ENCODE measurements at places on chromosomes 1 and 21. TPM values are rescaled to one million over a fixed set of nuclear protein-coding genes. Genes with fewer than 3 reads are reported as not detected.

TNFRSF8 gene
- 34.3 TPM for total RNA-seq

- no peak for DNase-seq
- no peaks in the 10 kb centered on the region for H3K4me1 ChIP-seq
- no peak overlapping the region for H3K27ac ChIP-seq
Measured at GRCh38 chr1:203408486-203409481, 57.9 kb upstream of the FMOD start.

- no peaks in the 10 kb centered on the region for H3K27me3 ChIP-seq
- H3K4me1 ChIP-seq, result no peaks in the 10 kb centered on the region
- H3K36me3 ChIP-seq, result peaks cover 55% of the 10 kb centered on the region
Measured at GRCh38 chr1:155392898-155393411, 72.3 kb downstream of the RUSC1 start.

GRCh38 chr1:2598329-2598931 is 11.9 kb downstream of the PRXL2B start:
- DNase-seq, result no peak
- no peak overlapping the region for H3K27ac ChIP-seq
- H3K36me3 ChIP-seq, result no peaks in the 10 kb centered on the region
- H3K4me1 ChIP-seq, result no peaks in the 10 kb centered on the region

DNA sequence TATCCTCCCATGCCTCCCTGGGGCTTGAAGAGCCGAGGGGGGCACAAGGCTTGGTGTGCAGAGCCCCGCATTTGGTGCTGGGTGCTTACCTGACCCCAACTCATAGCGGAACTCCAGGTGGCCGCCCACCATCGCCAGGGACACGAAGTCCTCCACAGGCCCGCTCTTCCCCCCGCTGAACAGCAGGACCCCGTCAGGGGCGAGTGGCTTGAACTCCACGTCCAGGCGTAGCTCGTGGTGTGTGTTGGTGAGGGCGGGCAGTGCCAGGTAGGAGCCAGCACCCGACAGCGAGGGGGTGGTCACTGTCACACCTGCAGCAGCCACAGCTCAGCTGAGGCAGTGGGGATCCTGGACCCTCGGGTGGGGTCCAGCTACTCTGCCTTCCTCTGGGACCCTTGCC is 17.2 kb downstream of the LDLRAD2 start:
- no peak overlapping the region for H3K4me3 ChIP-seq
- H3K27ac ChIP-seq, result no peak overlapping the region
- no peak for DNase-seq
- H3K27me3 ChIP-seq, result no peaks in the 10 kb centered on the region
- peaks cover 2% of the 10 kb centered on the region for H3K36me3 ChIP-seq

DNA sequence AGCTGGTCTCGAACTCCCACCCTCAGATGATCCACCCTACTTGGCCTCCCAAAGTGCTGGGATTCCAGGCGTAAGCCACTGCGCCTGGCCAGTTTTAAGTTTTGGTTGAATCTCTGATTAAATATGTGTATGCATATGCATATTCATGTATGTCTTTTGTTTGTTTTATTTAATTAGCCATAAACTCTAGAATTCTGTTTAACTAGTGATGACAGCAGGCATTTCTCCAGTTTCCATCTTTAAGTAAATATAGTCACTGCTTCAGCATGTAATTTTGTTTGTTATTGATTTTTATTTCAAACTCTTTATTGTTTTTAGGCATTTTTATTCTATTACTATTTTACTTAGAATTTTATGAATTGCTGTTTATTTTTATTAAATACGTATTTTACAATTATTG is 58.0 kb downstream of the NUF2 start:
- H3K27me3 ChIP-seq, result peaks cover 19% of the 10 kb centered on the region
- no peak overlapping the region for H3K27ac ChIP-seq
- no peaks in the 10 kb centered on the region for H3K36me3 ChIP-seq
- no peak for DNase-seq

GRCh38 chr21:34262469-34262845 is 101.3 kb upstream of the KCNE2 start:
- H3K27me3 ChIP-seq, result peaks cover 3% of the 10 kb centered on the region
- no peak overlapping the region for H3K27ac ChIP-seq
- no peaks in the 10 kb centered on the region for H3K4me1 ChIP-seq
- no peak for DNase-seq

GRCh38 chr1:77847621-77848080 is 40.8 kb upstream of the NEXN start:
- H3K27me3 ChIP-seq, result no peaks in the 10 kb centered on the region
- no peak overlapping the region for H3K27ac ChIP-seq
- no peak overlapping the region for H3K4me3 ChIP-seq
- no peak for DNase-seq
- H3K36me3 ChIP-seq, result peaks cover 17% of the 10 kb centered on the region
- no peaks in the 10 kb centered on the region for H3K4me1 ChIP-seq

Measured in activated CD4-positive, alpha-beta memory T cell treated with anti-CD3 and anti-CD28 coated beads, Interleukin-2, amount 10 ng/mL, durations not matched to agents 7 days and 5 days (primary cell).